ENCODE measurements at places on chromosomes 5 and 9.

DNA sequence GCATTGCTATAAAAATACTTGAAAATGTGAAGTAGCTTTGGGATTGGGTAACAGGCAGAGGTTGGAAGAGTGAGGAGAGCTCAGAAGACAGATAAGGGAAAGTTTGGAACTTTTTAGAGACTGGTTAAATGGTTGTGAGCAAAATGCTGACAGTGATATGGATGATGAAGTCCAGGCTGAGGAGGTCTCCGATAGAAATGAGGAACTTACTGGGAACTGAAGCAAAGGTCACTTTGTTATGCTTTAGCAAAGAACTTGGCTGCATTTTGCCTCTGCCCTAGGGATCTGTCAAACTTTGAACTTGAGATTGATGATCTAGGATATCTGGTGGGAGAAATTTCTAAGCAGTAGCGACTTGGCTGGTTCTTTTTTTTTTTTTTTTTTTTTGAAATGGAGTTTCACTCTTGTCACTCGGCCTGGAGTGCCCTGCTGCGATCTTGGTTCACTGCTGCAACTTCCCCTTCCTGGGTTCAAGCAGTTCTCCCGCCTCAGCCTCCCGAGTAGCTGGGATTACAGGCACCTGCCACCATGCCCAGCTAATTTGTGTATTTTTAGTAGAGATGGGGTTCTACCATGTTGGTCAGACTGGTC lies 998.9 kb downstream of the TLE1 start:
- DNase-seq = no peak

DNA sequence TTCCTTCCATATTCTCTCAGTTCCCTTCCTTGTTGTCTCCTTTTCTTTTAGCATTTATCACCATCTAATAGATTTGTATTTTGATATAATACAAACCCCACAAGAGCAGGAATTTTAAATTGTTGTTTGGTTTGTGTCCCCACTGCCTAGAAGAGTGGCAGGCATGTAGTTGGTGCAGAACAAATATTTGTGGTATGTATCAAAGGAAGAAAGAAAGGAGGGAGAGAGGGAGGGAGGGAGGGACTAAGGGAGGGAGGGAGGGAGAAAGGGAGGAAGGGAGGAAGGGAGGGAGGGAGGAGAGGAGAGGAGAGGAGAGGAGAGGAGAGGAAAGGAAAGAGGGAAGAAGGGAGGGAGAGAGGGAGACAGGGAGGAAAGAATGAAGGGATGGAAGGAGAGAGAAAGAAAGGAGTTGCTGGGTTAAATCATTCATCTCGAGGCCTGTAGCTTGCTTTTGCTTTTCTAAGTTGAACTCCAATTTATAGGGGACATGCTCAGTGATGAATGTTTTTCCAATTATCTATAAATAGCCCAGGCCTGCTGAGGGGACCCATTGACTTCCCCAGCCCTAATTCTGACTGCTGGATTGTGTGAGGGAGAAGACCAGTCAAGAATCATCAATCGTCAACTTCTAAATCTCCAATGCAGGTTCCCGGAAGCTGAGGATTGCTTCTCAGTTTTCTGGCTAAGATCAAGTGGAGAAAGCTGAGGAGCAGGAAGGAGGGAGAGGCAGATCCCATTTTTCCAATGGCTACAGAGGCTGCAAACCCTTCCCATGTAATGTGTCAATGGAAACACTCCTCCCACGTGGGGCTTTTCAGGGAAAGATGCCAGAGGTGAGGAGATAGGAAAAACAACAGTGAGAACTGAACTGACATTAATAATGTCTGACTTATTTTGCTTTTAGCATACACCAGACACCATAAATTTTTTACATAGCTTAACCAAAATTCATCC lies 320.7 kb downstream of the ASTN2 start:
- no peak for DNase-seq

DNA sequence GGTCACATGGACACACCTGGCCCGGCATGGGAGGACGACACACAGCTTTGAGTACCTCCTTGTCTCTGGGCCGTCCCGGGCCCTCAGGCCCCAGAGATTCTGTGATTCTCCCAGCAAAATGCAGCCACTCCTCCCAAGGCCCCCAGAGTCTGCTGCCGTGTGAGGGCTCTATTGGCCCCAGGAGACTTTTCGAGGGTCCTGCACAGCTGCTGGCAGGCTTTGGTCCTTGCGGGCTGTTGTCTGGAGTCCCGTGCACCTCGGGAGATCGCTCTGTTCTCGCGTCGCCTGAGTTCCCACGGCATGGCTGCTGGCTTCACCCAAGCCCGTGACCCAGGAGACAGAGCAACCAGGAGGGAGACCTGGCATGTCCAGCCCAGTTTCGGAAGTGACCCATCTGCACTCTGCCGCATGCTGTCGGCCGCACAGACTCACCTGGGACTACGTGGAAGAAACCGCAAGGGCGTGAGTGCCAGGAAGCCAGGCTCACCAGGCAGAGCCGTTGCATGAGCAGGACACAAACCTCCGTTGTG lies 46.8 kb upstream of the NKD2 start:
- no peak for DNase-seq

- no peak for DNase-seq
Observed at GRCh38 chr5:167987490-167988280, 303.8 kb upstream of the WWC1 start.

- DNase-seq = no peak
Observed at GRCh38 chr5:69493396-69494133, 975 bp downstream of the OCLN start.

DNA sequence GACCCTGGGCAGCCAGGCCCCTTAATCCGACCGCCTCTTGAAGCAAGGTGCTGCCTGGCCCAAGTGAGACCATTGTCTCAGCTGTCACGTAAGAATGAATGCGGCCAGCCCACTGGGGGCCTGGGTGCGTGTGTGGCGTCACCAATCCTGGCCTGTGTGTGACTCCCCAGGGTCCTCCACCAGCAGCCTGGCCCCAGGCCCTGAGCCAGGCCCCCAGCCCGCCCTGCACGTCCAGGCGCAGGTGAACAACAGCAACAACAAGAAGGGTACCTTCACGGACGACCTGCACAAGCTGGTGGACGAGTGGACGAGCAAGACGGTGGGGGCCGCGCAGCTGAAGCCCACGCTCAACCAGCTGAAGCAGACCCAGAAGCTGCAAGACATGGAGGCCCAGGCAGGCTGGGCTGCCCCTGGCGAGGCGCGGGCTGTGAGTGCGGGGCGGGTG lies 124.2 kb downstream of the WNK2 start:
- no peak for DNase-seq

GRCh38 chr9:8508671-8509290 lies 709.2 kb upstream of the DMAC1 start:
- no peak for DNase-seq

- DNase-seq = no peak
Observed at GRCh38 chr9:13063880-13064459, 215.5 kb downstream of the MPDZ start.

- no peak for DNase-seq
Observed at GRCh38 chr5:73157414-73158303, 15.3 kb upstream of the TMEM174 start.

GRCh38 chr5:107817951-107818350 lies 147.2 kb upstream of the EFNA5 start:
- DNase-seq = no peak

GRCh38 chr9:124590889-124591641 lies 83.9 kb upstream of the NR5A1 start:
- DNase-seq = no peak

DNA sequence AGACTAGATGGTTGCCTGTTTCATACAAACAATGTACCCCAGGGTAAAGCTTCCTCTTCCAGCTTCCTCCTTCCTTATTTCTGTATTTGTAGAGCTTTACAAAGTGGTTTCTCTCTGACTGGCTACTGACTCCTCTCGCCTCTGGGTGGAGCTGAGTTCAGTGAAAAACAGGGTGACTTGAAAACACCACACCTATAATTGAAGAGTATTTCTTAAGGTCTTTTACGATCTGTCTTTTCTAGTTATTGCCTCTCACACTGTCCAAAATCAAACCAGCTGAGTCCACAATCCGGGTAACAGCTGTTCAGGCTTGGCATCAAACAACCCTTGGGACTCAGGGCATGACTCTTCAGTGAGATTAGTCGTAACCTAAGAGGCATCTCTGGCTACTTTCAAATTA lies 200.4 kb downstream of the ARRDC3 start:
- DNase-seq = no peak

GRCh38 chr5:55175781-55176175 lies 2.8 kb upstream of the CDC20B start:
- no peak for DNase-seq

GRCh38 chr9:19618816-19619215 lies 170.0 kb downstream of the SLC24A2 start:
- no peak for DNase-seq

- DNase-seq = no peak
Observed at GRCh38 chr9:109981091-109981490, 201.1 kb downstream of the PALM2AKAP2 start.

GRCh38 chr9:107158321-107158720 lies 124.8 kb upstream of the RAD23B start:
- no peak for DNase-seq

Data from stimulated activated CD4-positive, alpha-beta T cell treated with anti-CD3 and anti-CD28 coated beads, Interleukin-4, amount 100 ng/mL, for 48 hours (primary cell).